ENCODE measurements at places on chromosomes 3 and 15.

- no peak for DNase-seq
Observed at GRCh38 chr3:5165698-5166097, 21.8 kb upstream of the EDEM1 start.

GRCh38 chr3:94127115-94127514 lies 64.3 kb downstream of the NSUN3 start:
- peak; percentile 74 for DNase-seq

DNA sequence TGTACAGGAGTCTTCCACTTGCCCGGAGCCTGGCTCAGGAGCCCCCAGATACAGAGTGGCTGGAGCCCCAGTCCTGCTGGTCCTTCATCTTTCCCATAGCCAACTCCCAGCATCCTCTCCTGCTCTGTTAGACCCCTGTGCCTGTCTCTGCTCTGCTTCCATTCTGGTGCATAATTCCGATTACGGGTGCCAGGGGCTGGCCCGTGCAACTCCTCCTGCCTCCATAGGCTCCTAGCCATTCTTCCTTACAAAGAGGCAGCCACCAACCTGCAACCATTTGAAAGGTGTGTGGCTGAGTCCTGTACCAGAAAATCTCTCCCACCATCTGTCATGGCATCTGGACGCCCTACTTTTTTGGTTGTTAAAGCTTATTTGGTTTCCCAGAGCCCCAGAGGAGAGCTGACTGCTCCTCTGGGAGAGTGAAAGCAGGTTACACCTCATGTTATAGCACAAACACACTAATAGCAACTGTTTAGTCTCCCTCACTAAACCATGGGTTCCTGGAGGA lies 5.2 kb upstream of the RAD18 start:
- DNase-seq: no peak

- DNase-seq: no peak
Observed at GRCh38 chr15:47802216-47802615, 84.9 kb downstream of the SEMA6D start.

DNA sequence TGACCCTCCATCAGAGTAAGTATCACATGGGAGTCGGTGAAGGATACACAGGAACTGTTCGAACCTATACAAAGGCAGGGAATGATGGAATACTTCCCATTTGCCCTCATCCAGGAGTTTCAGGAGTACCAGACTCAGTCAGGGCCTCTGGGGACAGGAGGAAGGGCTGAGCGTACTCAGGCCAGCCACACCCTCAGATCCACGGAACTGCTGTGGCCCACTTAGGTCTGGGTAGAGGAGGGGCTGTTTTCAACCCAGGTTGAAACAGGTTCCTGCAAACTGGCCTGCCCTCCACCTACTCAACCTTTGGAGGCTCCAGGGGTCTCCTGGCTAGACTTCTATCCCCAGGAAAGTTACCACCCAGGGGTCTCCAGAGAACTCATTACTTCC lies 6.7 kb upstream of the IGDCC3 start:
- no peak for DNase-seq
